ENCODE measurements at places on chromosomes 13 and 19.
A peak's percentile ranks its signal among the peaks of the same experiment; 100 is the strongest.

DNA sequence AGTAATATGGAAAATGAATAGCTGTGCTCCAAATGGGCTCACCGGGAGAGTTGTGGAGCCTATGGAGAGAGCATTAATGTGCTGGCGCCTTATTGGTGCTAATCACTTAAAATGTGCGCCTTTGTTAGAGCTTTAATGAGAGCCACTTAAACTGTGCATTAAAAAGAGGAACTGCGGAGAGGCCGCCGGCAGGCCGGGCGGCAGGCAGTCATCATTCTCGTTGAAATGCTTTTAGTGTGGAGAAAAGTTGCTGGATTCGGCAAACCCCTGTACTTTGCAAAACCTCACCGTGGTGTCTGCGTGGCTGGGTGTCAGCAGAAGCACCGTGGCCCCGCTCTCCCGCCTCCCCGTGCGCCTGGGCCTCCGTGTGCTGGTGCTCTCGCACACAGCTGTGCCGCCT is 105.5 kb downstream of the KDM4B start:
- no peaks in the 10 kb centered on the region for H3K4me1 ChIP-seq
- peaks cover 11% of the 10 kb centered on the region for H3K36me3 ChIP-seq
- no peak overlapping the region for H3K4me3 ChIP-seq
- DNase-seq: no peak
- H3K27me3 ChIP-seq: no peaks in the 10 kb centered on the region

GRCh38 chr13:75507027-75508001 is 25.3 kb upstream of the TBC1D4 start:
- no peak for DNase-seq
- H3K4me1 ChIP-seq: peaks cover 3% of the 10 kb centered on the region
- no peak overlapping the region for H3K27ac ChIP-seq
- H3K36me3 ChIP-seq: no peaks in the 10 kb centered on the region

- H3K4me1 ChIP-seq: no peaks in the 10 kb centered on the region
- no peak overlapping the region for H3K27ac ChIP-seq
- no peak for DNase-seq
- H3K36me3 ChIP-seq: no peaks in the 10 kb centered on the region
- H3K4me3 ChIP-seq: no peak overlapping the region
These were observed 26.3 kb upstream of the INTS6 start for GRCh38 chr13:51479199-51479523.

GRCh38 chr13:40671956-40672764 is 5.7 kb upstream of the FOXO1 start:
- no peaks in the 10 kb centered on the region for H3K27me3 ChIP-seq
- DNase-seq: no peak
- peaks cover 21% of the 10 kb centered on the region for H3K4me1 ChIP-seq
- no peaks in the 10 kb centered on the region for H3K36me3 ChIP-seq
- H3K27ac ChIP-seq: peak overlapping the region; percentile 27
- no peak overlapping the region for H3K4me3 ChIP-seq

GRCh38 chr19:49879243-49879963 is 1.9 kb downstream of the TBC1D17 start:
- no peak overlapping the region for H3K27ac ChIP-seq
- H3K27me3 ChIP-seq: no peaks in the 10 kb centered on the region
- no peak overlapping the region for H3K4me3 ChIP-seq

- peak; percentile 0 for DNase-seq
- H3K36me3 ChIP-seq: no peaks in the 10 kb centered on the region
- no peak overlapping the region for H3K27ac ChIP-seq
- H3K4me1 ChIP-seq: no peaks in the 10 kb centered on the region
- H3K27me3 ChIP-seq: no peaks in the 10 kb centered on the region
These were observed 788.3 kb downstream of the UQCRFS1 start for GRCh38 chr19:28424662-28425045.

DNA sequence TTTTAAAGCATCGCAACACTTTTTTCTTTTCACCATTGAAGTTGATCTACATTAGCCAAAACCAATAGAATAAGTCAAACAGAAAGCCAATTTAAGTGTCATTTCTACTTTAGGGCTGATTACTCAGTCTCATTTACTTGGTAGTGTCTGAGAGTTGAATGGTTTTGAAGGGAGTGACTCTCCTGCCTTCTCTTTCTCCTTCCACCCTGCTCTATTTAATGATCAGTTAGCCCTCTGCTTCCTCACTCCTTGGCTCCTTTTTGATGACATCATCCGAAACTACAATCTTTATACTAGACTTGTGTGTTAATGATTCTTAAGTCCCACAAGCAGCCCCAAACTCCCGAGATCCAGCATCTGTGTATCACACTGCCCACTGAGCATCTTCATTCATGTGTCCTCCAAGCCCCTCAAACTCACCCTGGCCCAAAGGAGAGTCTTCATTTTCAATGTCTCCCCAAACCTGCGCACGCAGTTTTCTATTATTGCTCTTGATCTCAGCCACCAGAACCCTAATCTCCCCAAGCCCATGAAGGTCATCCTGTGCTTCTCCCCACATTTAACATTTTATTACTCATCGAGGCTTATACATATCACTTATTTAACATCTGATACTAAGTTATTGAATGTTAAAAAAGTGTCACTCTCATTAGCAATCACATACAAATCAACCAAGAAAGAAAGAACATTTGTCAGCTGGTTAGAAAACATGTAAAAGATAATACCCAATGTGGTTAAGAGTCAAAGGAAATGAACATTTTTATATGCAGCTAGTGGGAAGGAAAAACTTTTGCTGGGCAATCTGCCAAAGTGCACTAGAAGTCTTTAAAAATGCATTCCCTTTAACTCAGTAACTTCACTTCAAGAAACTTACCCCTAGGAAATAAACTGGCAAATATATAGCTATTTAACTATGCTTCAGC is 32.2 kb upstream of the ARGLU1 start:
- peaks cover 39% of the 10 kb centered on the region for H3K4me1 ChIP-seq
- no peak for DNase-seq
- H3K27ac ChIP-seq: peak overlapping the region; percentile 83
- H3K4me3 ChIP-seq: no peak overlapping the region

DNA sequence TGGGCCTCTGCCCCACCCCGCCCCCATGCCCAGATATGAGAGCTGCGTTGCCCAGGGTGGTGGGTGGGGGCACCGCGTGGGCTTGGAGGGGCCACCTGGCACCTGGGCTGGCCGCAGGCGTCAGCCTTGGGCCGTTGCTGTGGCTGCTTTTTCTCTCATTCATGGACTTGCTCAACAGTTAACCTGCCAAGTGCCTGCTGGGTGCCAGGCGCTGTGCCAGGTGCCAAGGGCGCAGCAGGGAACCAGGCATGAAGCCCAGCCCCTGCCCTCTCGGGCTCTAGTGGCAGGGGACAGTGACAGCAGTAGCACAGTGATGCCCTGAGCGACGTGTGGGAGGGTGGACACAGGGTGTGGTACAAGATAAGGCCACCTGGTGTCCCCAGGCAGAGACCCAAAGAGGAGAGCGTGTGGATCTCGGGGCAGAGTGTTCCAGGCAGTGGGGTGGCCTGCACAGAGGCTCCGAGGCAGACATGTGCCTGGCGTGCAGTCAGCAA is 28.1 kb downstream of the DHX34 start:
- H3K4me3 ChIP-seq: no peak overlapping the region
- DNase-seq: no peak
- H3K27me3 ChIP-seq: no peaks in the 10 kb centered on the region
- no peak overlapping the region for H3K27ac ChIP-seq

GRCh38 chr13:52029569-52029968 is 5.1 kb downstream of the UTP14C start:
- H3K27me3 ChIP-seq: no peaks in the 10 kb centered on the region
- peaks cover 55% of the 10 kb centered on the region for H3K36me3 ChIP-seq
- H3K27ac ChIP-seq: no peak overlapping the region
- H3K4me3 ChIP-seq: no peak overlapping the region

- peak within 1 kb of the TSS; percentile 96 for H3K27ac ChIP-seq
- peak within 1 kb of the TSS; percentile 88 for H3K4me3 ChIP-seq
- peak; percentile 98 for DNase-seq
- no peaks in the 10 kb centered on the region for H3K36me3 ChIP-seq
These were observed at the start of gene UGGT2 for GRCh38 chr13:96053003-96053703. TSS of gene UGGT2 (minus strand) at chr13:96053401. CDS start at chr13:96053312, 89 bp downstream.

DNA sequence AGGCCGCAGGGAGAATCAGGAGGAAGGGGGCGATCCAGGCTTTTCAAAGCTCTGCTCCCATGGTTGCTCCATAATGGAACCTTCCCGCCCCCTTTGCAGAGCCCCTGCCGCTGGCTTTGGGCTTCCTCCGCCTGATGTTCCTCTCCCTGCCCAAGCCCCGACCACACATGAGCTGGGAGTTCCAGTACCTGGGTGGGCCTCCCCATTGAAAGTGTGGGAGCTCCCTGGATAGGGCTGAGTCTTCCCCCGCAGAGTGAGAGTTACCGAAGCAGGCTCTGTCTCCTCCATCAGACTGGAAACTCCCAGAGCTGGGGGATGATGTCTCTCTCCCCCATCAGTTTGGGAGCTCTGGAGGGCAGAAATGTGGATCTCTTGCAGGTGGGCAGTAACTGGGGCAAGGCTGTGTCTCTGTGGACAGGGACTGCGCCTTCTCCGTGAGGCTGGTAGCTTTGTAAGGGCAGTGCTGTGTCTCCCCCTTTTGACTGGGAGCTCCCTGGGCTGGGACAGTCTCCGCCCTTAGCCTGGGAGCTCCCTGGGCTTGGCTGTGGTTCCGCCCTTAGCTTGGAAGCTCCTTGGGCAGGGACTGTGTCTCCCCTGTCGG is 722 bp downstream of the DCAF15 start:
- H3K4me3 ChIP-seq: peak overlapping the region; percentile 93
- H3K27me3 ChIP-seq: no peaks in the 10 kb centered on the region
- DNase-seq: no peak
- H3K4me1 ChIP-seq: peaks cover 11% of the 10 kb centered on the region

- no peak for DNase-seq
- peaks cover 28% of the 10 kb centered on the region for H3K27me3 ChIP-seq
- no peak overlapping the region for H3K4me3 ChIP-seq
These were observed 9.9 kb downstream of the PTH2 start for GRCh38 chr19:49413348-49413747.

DNA sequence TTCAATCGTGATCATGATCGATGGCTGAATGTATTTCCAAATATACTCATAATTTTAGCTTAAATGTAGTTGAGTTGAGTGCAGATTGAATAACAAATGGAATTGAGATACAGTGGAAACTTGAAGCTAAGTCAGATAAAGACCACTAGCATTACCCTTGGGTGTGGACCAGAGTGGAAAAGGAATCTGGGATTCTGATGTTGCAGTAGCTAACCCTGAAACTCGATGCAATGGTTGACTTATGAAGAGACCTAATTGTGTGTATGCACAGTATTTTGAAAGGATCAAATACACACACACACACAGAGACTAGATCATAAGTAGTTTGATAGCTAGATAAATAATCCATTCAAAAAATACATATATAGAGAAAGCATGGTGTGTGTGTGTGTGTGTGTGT is 135.8 kb downstream of the RXFP2 start:
- H3K36me3 ChIP-seq: no peaks in the 10 kb centered on the region
- peaks cover 45% of the 10 kb centered on the region for H3K27me3 ChIP-seq
- no peak overlapping the region for H3K4me3 ChIP-seq
- H3K27ac ChIP-seq: no peak overlapping the region

DNA sequence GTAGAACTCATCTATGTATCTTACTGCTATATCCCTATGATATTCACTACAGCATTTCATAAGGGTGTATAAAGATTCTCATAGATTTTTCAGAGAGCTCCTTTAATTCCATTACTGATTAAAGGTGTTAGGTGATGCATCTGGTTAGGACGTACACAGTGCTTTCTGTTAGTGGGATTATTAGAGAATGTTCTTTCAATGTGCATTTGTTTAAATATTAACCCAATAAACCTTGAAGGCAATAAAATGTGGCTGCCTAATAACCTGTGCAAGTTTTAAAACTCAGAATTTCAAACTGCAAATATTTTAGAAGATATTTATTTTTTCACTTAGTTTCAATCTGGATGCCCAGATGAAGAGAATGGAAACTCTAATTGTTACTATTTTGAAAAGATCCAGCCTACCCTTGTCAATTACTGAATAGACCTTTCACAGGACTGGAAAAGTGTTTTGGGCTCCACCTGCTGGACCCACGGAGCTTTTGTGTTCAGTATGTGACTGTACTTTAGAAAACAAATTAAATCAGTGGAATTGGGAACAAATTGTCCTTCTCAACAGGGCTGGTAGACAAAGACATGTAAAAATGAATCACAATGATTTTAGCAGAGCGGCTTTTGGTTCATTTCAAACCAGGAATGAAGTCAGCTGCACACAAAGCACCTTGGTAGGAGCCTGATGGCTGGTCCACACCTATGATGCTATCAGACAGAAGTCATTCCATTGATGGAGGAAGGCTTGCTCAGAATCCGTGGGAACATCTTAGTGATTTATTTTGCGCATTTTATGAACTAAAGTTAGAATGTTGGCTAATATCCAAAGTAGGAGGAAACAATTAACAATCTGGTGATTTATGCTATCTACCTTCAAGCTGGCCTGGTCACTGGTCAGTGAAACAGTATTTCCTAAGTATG is 89.4 kb upstream of the RAP2A start:
- H3K4me1 ChIP-seq: peaks cover 36% of the 10 kb centered on the region
- H3K36me3 ChIP-seq: peaks cover 34% of the 10 kb centered on the region
- H3K27ac ChIP-seq: peak overlapping the region; percentile 42
- no peak for DNase-seq
- H3K27me3 ChIP-seq: no peaks in the 10 kb centered on the region

GRCh38 chr13:94632226-94632980 is 30.7 kb downstream of the GPR180 start:
- H3K27me3 ChIP-seq: no peaks in the 10 kb centered on the region
- no peak overlapping the region for H3K4me3 ChIP-seq
- H3K4me1 ChIP-seq: no peaks in the 10 kb centered on the region
- no peak for DNase-seq
- H3K27ac ChIP-seq: no peak overlapping the region
- H3K36me3 ChIP-seq: peaks cover 49% of the 10 kb centered on the region

DNA sequence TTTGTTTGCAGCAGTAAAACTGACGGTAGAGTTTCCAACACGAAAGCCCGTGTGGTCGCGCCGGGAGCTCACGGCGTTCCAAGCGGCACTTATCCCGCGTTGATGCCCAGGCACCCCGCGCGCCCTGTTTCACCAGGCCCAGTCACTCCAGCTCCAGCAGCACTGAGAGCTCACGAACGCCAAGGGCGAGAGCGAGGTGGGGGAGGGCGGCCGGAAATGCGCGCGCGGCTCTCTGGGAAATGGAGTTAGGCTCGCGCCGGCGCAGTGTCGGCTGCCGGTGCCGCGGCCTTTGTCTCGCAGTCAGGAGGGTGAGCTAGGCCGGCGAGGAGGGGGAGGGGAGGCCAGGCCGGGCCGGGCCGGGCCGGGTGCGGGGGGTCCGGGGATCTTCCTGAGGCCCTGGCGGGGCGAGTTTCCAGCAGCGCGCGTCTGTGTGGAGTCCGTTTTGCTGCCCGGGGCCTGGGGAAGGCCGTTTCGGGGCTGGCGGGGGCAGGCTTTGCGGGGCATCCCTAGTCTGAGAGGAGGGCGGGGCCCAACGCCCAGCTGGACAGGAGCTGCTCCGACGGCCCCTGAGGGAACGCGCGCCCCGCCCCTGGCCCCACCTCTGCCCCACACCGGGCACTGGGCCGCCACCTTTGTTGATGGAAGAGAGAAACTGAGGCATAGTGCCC is at the start of gene ZNF135:
Gene ZNF135, plus strand, starts transcription at position 280 of the 668 bp plus-strand sequence. CDS start 721 bp downstream, outside the sequence.
- H3K4me1 ChIP-seq: peaks cover 7% of the 10 kb centered on the region
- H3K27me3 ChIP-seq: no peaks in the 10 kb centered on the region
- DNase-seq: peak; percentile 89
- peaks cover 16% of the 10 kb centered on the region for H3K36me3 ChIP-seq
- peak within 1 kb of the TSS; percentile 78 for H3K4me3 ChIP-seq

GRCh38 chr13:112637017-112637801 is 49.3 kb upstream of the TUBGCP3 start:
- H3K27me3 ChIP-seq: peaks cover 57% of the 10 kb centered on the region
- H3K4me1 ChIP-seq: no peaks in the 10 kb centered on the region
- no peaks in the 10 kb centered on the region for H3K36me3 ChIP-seq
- no peak for DNase-seq
- no peak overlapping the region for H3K27ac ChIP-seq
- no peak overlapping the region for H3K4me3 ChIP-seq
